ENCODE measurements at places on chromosomes 16 and 17.
A peak's percentile ranks its signal among the peaks of the same experiment; 100 is the strongest.

DNA sequence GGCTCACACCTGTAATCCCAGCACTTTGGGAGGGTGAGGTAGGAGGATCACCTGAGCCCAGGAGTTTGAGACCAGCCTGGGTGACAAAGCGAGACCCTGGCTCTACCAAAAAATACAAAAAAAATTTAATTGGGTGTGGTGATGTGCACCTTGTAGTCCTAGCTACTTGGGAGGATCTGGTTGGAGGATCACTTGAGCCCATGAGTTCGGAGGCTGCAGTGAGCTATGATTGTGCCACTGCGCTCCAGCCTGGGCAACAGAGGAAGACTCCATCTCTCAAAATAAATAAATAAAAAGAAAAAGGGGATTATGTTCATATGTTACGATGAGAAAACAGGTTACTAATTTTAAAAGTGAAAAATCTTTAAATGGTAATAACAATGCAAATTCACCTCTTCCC, 996 bp downstream of the MLKL start:
- DNase-seq = peak; percentile 50

- DNase-seq = no peak
Observed at GRCh38 chr16:22887445-22887844, 73.5 kb downstream of the HS3ST2 start.

DNA sequence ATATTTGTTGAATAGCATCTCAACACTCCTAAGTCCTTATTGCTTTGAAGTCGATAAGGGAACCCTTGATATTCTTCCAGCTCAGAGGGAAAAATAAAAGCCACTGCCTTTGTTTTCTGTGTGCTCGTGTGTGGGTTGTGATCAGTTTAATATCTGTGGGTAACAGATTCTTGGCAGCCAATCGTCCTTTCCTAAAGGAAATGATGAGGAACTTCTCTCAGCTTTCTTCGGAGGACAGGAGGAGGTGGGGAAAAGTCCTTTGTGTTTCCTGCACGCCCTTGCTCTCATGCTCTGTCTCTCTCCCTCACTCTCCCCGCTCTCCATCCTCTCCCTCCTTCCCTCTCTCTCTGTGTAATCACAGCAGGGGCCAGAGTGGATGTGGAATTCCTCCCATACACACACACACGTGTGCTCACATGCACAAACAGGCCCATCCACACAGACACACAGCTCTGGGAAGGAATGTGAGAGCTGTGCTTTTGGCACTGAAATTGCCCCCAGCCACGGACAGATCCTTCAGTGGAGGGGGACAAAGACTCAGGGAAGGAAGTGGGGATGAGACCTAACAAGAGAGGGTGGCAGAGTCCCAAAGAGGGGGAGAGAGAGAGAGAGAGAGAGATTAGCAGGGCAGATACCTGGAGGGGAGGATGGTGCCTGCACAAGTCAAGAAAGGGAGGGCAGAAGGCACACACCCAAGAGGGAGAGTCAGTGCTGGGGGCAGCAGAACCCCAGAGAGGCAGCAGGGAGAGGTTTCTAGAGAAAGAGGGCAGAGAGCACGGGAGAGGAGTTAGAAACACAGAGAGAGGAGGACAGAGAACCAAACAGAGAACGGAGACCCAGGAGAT, 83.5 kb upstream of the PLCG2 start:
- DNase-seq = no peak

- DNase-seq = no peak
Observed at GRCh38 chr16:86812363-86812970, 234.1 kb downstream of the FOXL1 start.

- no peak for DNase-seq
Observed at GRCh38 chr17:7423679-7424078, 1.7 kb upstream of the SPEM2 start.

DNA sequence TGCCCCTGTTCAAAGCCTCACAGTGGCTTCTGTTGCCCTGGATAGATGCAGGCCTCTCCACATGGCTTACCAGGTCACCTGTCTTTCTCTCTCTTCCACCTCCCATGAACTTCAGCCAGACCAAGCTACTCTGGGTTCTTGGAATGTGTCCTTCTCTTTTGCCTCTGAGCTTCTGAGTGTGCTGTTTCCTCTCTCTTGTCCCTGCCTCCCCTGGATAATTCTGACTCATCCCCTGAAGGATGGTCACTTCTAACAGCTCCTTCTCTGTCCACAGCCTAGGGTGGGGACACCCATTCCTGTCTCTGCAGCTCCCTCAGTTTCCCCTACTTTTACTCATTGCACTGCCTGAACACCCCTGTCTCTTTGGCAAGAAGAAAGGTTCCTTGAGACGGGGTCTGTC, 2.9 kb downstream of the GUCY2D start:
- no peak for DNase-seq

DNA sequence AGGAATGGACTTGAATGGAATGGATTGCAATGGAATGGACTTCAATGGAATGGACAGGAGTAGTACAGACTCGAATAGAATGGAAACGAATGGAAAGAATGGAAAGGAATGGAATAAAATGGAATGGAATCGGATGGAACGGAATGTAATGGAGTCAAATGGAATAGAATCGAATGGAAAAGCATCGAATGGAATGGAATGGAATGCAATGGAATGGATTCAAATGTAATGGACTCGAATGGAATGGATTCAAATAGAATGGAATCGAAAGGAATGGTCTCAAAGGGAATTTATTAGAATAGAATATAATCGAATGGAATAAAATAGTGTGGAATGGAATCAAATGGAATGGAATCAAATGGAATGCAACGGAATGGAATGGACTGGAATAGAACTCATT, 484.9 kb upstream of the WSB1 start:
- no peak for DNase-seq

DNA sequence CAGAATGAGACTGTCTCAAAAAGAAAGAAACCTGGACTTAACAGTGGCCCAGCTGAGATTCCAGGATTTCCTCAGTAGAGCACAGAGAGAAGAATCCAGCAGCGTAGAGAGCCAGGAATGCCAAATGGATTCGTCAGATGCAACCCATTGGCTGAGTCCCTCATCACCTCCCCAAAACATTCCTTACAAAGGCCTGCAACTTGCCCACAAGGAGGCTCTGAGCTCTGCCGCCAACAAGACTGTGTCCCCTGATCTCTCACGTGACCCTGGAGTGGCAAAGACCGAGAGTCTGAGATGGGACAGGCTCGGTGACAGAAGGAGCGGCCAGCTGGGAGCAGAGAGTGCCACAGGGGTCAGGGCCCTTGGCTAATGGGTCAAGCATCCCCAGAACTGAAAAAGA, 6.9 kb upstream of the CHMP6 start:
- DNase-seq = peak; percentile 14

DNA sequence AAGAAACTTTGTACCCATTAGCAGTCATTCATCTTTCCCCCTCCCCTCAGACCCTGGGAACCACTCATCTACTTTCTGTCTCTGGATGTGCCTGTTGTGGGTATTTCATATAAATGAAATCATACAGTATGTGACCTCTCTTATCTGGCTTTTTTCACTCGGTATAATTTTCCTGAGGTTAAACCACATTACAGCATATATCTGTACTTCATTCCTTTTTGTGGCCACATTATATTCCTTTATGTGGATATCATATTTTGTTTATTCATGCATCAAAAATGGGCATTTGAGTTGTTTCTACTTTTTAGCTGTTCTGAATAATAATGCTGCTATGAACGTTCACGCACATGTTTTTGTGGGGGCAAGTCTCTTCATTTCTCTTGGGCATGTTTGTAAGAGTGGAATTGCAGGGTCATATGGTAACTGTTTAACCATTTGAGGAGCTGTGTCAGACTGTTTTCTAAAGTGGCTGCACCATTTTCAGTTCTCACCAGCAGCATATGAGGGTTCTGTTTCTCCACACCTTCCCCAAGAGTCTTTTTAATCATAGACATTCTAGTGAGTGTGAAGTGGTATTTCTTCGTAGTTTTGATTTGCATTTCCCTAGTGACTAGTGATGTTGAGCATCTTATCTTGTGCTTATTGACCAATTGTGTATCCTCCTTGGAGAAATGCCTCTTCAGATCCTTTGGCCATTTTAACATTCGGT, 3.8 kb downstream of the SNX29 start:
- DNase-seq = peak; percentile 44

- peak; percentile 10 for DNase-seq
Observed at GRCh38 chr17:40485851-40486521, 15.4 kb downstream of the TNS4 start.

- no peak for DNase-seq
Observed at GRCh38 chr17:80574496-80574895, 29.9 kb downstream of the RPTOR start.

- DNase-seq = peak; percentile 71
Observed at GRCh38 chr17:7478276-7479212, 887 bp downstream of the ZBTB4 start.

DNA sequence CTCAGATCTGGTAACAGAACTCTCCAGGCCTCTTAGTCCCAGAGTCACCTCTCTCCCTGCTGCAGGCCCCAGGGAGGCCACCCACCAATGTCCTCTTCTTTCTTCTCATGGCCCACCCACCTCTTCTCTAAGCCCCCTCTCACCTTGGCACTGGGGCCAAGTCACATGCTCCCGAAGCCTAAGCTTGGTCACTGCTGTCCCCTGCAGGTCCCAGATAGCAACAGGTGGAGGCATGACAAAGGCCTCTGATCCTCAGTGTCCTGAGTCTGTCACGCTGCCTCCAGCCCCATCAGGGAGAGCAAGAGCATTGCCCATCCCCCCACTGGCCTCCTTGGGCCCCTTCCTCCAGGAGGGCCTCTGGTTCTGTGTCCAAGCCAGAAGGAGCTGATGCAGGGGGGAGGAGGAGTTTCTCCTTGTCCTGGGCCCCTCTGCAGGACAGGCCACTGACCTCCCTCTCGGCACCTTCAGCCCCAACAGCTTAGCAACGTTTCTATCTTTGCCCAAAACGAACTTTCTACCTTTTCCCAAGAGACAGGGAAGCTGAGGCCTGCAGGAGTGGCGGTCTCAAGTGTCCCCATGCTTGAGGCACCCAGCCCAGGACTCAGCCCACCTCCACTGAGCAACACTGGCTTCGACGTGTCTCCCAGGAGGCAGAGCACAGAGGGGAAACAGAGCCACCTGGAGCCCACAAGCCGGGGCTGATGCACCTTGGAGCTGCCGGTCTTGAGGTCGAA, 8.6 kb downstream of the P2RX1 start:
- no peak for DNase-seq

DNA sequence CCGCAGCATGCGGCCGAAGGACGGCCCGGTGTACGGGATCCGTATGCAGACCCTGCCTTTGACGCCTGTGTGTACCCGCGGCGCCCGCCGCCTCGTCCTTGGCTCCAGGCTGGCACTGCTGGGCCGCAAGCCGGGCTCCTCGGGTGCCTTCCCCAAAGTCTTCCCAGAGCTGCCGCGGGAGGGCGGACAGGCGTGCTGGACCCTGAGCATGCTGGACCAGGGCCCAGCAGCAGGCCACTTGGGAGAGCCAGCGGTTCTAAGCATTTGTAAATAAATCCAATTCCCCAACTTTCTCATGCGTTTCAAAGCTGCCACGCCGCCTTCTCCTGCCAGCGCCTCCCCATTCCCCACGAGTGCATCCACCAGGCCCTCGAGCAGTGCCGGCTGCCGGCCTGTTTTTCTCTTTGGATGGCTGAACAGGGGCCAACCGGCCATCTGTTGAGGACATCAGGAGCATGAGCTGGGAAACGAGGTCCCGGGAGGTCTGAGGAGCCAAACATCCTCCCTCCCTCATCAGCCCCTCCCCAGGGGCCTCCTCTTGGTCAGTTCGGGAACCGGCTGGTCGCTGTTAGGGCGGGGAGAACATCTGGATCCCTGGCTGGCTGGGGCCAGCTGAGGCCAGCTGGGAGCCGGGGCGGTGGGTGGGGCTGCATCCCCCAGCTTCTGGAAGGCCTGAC, 20.5 kb upstream of the PABPN1L start:
- no peak for DNase-seq
